ENCODE measurements at places on chromosomes 6 and 20.

DNA sequence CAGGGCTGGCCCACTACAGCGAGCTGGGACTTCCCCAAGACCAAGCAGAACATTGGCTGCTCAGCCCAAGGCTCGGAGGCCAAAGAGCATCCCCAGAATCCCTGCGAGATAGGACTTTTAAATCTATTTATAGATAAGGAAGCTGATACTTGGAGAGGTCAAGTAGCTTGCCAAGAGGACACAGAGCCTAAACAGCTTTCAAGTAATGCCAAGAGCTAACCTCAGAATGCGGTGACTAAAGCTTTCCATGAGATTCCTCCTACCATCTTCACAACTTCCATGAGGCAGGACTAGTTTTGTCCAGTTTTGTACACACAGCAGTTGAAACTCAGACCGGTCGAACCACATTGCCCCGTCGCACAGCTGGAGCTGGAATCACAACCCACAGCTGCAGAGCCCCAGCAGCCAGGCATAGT lies 168.1 kb upstream of the TOP1 start:
- DNase-seq, result no peak

DNA sequence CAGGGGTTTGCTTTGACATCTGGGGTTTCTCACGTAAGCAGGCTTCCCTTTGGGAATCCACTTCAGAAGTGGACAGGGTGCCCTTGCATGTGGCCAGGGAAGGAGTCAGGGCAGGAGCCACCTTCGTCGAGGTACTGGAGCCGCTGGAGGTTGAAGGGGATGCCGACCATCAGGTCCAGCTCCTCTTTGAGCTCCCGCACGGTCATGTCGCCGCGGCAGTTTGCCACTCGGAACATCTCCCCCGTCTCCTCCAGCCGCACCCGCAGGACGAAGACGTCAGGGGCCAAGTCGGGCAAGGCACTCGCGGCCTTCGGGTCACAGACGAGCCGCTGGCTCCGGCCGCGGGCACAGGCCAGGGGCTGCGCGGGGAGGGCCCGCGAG lies 360 bp downstream of the ANKRD60 start:
- no peak for DNase-seq

DNA sequence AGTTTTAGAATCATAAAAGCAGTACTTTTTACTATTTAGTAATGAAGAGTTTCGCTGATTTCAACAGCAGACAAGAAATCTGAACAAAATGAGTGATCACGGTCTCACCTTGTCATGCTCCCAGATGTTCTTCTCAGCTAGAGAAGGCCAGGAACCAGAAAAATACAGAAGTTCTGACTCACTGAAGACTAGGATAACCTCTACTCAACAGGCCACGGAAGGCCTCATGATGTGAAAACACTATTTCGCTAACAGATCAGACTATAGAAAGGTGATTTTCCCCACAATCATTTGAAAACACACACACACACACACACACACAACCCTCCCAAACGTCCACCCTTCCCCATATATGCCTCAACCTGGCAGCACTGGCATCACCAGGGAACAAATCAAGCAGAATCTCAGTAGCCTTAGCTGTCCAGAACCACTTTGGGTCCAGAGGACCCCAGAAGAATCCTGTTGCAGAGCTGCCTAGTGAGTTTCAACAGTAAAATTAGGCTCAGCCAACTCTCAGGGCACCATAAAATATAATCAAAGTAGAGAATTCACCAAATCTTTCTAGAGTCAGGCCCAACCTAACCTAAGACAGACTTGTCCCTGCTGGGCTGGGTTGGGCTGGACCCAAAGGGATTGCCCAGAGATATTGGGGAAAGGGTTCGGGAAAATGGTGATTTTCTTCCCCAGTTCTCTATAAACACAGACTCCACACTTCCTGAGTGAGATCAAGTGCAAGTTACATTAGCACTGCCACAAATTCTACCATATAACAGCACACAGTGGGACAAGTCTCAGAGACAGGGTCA lies 7.9 kb downstream of the EXOC2 start:
- DNase-seq, result peak; percentile 12

GRCh38 chr20:496126-496696 lies 33.9 kb upstream of the TBC1D20 start:
- no peak for DNase-seq

DNA sequence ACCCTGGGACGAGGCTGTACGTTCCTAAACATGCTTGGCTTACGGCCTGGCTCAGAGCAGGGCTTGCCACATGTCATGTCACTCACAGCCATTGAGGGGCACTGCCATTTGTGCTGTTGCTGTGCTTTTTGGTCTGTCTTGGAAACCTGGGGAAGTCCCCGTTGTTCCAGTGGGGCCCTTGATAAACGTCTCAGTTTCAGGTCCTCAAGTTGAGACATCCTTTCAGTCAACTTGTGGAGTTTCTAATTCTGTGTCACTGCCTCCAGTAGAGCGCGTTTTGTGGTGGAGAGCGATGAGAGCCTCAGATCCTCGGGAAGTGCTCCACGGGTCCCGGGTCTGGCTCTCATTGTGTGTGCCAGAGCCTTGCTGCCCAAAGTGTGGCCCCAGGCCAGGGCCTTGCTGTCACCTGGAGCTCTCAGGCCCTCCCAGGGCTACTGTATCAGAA lies 43.0 kb upstream of the CCR6 start:
- peak; percentile 68 for DNase-seq
